ENCODE measurements at places on chromosomes 12 and 14.

DNA sequence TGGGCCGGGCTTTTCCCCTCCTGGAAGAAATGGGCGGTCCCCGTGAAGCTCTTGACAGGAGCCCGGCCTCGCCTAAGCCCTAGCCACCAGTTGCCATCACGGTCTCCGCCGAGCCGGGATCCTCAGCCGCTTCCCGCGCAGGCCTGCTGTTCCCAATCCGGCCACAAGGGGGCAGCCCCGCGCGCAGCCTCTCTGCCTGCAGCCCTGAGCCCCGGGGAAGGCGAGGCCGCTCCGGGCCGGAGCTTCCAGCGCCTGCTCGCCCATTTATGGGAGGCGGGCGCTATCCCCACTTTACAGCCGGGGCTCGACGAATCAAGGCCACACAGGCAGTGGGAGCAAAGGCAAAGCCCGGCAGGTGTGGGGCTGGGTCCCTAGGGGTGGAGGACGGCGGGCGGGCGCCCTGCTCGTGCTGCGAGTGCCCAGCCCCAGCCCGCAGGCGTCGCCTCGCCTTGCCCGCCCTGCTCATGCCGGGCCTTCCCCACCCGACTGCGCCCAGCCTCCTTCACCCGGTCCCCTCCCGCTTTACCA, 61.5 kb downstream of the LGMN start:
- peak; percentile 40 for DNase-seq

DNA sequence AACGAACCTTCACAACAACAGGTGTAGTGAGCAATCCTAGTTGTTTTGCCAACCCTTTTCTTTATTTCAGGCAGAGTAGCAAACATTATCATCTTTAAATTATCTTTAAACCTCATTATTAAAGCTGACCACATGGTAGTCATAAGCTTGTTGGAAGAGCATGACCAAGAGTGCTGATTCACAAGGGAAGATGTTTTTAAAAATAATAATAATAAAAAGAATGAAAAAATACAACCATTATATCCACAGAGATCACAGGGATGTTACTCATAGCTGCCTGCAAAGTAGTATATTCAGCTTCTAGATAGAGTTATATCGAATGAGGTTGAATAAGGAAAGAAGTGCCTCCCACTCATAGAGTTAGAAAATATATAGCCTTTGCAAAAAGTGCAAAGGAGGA, 101.0 kb upstream of the FLRT2 start:
- no peak for DNase-seq

DNA sequence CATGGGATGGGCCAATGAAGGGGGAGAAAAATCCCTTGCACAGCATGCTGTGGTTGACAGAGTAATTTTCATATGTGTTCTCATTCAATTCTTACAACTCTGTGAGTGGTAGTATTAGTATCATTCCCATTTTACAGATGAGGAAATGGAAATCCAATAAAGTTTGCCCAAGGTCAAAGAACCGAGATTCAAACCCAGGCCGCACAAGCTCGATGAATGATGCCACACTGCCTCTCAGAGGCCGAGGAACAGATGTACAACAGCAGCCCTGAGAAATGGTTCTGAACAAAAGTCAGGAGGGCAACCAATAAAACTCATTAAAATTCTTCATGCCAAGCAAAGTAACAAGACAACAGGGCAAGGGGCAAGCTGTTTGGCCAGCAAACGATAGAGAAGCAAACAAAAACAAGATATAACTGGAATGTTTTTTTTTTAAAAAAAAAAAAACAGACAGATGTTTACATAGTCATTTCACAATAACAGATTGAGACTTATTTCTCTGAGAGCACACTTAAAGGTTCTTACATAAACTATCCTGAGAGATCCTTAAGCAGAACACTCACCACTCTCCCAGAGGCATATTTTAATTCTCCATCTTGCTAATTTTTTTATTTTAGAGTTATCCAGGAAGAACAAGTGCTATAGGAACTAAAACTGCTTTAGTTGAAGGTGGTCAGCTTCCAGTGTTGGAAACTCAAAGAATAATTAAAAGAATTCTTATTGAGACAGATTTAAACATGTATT, 85.8 kb downstream of the EXOC5 start:
- peak; percentile 40 for DNase-seq

DNA sequence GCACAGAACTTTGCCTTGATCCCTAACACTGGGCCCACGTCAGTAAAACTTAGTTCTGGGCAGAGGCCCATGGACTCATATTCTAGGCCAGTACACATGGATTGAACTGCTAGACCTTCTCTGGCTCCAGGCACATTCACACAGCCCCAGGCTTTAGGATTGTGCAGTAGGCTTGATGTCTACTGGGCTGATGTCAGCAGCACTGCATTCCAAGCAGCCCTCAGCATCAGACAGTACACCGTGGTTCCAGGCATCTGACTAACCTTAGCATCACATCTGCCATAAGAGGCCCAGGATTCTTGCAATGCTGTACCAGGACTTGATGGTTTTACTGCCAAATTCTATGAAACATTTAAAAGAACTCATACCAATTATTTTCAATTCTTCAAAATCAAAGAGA, 301.9 kb downstream of the CCER1 start:
- DNase-seq: no peak

GRCh38 chr12:67826946-67827720, 162.1 kb upstream of the IFNG-AS1 start:
- DNase-seq: no peak

GRCh38 chr12:87317302-87317701, 711.9 kb downstream of the C12orf50 start:
- DNase-seq: no peak

DNA sequence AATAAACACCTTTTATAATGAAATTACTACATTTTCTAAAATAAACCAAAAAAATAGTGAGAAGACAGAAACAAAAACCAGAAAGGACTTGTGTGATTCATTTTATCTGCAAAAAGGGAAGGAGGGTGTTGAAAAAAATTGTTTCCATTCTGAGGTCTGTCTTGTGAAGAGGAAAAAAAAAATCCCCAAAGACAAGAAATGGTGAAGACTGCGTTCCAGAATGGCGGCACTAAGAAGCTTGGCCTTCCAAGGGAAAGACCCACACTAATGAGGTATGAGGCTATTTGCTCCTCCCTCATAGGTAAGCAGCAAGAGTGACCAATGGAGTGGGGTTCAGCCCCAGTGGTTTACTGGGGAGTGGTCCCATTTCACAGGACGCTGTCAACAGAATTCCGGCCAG, 35.0 kb downstream of the GNPTAB start:
- no peak for DNase-seq

DNA sequence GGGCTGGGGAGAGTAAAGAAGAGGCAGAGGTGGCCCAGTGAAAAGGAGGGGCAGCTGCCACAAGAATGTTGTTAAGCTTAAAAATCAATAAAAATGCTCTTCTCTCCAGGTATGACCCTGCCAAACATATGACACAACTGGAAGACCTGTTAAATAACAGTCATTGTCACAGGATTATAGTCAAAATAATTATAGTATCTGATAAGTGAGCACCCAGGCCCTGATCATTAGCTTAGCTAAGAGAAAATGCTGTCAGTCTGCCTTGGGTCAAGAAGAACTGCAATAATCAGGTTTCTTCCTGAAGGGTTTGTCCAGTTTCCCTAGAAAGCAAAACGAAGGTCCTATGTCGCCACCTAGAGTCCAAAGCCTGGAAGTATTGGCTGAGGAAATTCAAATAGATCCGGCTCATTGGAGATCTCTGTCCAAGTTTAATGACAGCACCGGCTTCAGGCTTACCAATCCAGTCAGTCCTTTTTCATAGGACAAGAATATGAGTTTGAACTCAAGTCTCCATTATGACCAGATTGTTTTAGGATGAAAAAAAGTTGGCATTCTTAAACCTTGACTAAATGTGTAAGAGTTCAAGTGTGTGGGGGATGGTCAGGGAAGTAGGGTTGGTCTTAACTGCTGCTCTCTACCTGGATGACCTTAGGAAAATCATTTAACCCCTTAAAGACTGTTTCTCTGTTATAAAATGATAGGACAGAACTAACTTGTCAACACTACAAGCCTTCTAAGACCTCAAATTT, 22.5 kb upstream of the NKX2-8 start:
- peak; percentile 90 for DNase-seq

- no peak for DNase-seq
Observed at GRCh38 chr12:124172636-124173035, 122.3 kb upstream of the RFLNA start.

- DNase-seq: no peak
Observed at GRCh38 chr14:104360501-104360900, 219.1 kb upstream of the C14orf180 start.

DNA sequence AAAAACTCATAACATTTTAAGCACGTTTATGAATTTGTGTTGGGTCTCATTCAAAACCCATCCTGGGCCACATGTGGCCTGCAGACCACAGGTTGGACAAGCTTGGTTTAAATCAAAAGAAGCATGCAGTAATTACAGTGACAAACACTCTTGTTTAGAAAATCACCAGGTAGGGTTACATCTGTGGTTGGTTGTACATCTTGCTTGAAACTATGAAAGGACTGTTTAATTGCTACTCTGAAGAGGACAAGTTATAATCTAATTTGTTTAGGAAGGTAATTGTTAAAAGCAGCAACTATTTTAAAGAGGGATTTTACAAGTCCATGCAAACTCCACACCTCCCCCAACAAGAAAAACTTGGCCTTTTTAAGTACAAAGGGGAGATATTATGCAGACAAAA, 4.0 kb downstream of the TRIP11 start:
- no peak for DNase-seq

DNA sequence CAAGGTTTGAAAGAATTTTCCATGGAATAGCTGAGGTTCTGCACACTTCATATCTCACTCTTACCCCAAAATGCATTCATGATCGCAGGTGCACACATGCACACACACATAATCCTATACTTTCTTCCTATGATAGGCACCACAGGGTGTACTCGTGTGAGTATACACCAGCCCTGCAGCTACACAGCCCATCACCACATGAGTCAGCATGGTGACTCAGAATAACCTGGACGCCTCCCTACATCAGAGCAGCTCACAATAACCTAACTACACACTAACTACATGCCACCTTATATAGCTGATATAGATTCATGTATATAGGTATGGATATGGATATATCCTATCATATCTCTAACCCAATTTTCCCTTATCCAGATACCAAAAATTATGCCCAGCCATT, 850.2 kb upstream of the TMEM132C start:
- DNase-seq: no peak

DNA sequence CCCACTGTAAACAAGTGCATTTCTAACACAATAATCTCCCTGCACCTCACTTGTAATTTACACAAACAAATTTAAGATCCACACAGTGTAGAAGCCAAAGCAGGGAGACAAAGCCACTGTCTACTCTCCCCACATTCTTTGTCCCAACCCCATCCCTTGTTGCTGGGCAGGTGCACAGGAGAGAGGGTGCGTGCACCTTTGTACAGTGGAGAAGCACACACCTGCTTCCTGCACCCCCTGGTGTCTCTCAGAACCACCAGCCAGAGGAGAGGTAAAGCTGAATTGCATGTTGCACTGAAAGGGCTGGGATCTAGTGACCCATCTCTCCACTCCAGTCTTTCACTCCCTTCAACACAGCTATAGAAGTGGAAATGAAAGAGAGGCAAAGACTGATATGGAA, 51.4 kb upstream of the IFNG-AS1 start:
- DNase-seq: no peak

- DNase-seq: no peak
Observed at GRCh38 chr12:124687917-124688316, 120.5 kb upstream of the NCOR2 start.
